Activated T-helper 1 cell treated with anti-CD3 and anti-CD28 coated beads, Interleukin-2, amount 50 U/mL, for 16 hours (primary cell): ENCODE measurements at places on chromosomes 7 and 10.
A peak's percentile ranks its signal among the peaks of the same experiment; 100 is the strongest.

GRCh38 chr7:157476654-157477549 lies 140.1 kb downstream of the DNAJB6 start:
- DNase-seq = no peak

GRCh38 chr10:69896606-69897231 lies 95.0 kb downstream of the COL13A1 start:
- DNase-seq = no peak

DNA sequence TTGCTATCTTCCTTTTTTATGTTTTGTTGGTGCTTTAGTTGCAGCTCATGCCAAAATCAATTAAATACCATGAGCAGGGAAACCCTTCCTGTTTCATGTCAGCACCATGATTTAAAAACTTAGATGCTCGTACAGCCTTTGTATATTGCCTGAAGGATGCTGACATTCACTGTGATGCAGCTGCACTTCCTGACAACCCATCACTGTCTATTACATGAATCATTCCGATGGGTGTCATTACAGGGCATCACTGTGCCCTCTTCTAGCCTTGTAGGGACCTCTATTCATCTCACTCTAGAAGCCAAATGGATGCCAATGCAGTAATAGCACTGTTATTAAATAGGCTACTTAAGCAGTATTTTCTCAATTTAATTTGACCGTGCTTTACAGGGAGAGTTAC lies 18.3 kb upstream of the ITGB1 start:
- DNase-seq = no peak

DNA sequence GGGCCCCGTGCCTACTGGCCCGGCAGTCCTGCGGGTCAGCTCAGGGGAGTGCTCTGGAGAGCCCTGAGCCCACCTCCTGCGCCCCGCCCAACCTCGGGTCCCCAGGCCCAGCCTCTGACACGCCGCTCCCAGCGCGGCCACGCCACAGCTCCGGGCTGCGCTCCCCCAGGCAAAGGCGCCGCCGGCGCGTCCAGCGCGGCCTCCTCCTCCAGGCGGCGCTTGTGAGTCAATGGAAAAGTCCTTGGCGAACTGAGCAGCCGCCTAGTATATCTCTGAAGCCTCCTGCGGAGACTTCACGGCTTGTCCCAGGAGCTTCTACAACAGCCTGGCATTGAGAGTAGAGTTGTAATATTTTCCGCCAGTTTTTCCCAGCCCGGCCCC lies 29.5 kb upstream of the BMS1 start:
- DNase-seq = peak; percentile 50

- no peak for DNase-seq
Observed at GRCh38 chr10:61896854-61897661, 4.4 kb upstream of the ARID5B start.

GRCh38 chr10:12351447-12351846 lies 2.1 kb downstream of the CAMK1D start:
- DNase-seq = no peak

- DNase-seq = no peak
Observed at GRCh38 chr10:17240616-17241015, 12.6 kb downstream of the VIM start.

GRCh38 chr10:80159166-80159873 lies 26.8 kb downstream of the PLAC9 start:
- no peak for DNase-seq

DNA sequence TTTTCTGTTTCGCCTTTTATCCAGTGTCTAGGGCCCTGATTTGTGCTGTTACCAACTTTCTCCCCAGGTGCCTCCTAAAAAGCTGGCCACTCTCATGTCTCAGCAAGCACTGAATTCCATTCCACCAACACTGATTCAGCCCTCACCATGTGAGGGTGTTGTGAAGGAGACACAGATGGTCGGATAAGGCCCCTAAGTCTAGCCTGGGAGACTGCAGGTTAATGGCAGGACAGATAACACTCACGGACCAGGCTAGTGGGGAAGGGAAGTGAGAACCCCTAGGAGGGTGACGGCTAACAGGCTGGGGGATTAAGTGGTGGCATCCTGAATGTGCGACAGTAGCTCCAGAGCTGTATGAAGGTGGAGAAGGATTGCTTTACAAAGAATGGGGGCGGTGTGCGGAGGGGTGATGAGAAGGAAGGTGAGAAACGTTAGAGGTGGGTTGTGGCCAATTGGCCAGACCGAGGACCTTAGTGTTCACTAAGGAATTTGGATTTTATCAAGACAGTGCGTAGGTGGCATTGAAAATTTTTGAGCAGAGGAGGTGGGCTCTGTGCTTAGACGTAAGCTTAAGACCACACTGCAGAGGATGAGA lies 3.8 kb upstream of the DUSP5 start:
- DNase-seq = no peak

- no peak for DNase-seq
Observed at GRCh38 chr10:52744057-52744805, 28.4 kb downstream of the MBL2 start.

DNA sequence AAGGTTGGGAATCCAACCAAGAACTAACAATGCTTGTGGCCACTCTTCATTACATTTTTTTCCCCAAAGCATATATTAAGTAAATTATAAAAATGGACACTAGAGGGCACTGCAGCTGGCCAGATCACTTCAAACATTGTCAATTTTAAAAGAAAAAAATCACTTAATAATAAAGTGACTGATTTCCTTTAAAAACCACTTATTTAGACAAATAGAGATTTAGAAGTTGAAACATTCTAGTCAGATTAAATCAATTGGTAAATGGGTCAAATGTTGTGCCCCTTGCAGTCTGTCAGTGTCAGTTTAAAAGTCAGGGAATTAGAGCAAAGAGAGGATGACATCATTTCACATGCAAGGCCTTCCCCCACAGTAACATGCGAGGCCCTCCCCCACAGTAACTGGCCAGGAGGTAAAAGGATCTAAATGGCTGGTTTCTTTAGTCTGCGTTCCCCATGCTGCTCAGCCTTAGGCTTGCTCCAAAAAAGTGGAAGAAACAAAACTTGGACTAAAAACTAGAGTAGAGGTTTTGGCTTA lies 177.9 kb downstream of the SKAP2 start:
- DNase-seq = no peak

DNA sequence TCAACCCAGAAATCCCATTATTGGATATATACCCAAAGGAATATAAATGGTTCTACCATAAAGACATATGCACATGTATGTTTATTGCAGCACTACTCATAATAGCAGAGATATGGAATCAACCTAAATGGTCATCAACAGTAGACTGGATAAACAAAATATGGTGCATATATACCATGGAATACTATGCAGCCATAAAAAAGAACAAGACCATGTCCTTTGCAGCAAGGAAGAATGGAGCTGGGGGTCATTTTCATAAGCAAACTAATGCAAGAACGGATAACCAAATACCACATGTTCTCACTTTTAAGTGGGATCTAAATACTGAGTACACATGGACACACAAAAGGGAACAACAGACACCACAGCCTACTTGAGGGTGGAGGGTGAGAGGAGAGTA lies 2.2 kb upstream of the AFAP1L2 start:
- DNase-seq = no peak

DNA sequence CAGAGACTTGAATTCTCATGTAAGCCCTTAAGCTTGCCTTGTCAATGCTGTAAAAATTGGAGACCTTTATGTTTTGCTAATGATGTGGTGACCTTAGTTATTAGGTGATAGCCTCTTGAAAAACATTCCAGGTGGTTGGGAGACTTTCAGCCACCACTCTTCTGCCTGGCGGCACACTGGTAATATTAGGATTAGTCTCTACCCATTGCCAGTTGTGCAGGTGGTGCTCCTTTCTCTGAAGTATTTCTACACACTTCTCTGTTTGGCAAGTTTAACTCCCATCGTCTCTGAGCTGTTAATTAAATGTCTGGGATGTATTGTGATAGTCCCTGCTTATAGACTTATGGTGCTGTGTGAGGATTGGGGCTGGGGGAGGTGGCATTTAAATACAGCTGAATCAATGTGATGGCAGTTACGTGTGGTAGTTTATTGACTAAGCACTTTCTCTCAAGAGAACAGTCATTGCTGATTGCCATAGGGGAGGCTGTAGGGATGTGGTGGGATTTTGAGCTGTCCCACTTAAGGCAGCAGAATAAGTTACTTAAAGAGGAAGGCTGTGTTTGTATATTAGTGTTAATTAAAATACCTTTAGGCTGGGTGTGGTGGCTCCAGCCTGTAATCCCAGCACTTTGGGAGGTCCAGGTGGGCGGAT lies 61.7 kb downstream of the DAGLB start:
- no peak for DNase-seq

DNA sequence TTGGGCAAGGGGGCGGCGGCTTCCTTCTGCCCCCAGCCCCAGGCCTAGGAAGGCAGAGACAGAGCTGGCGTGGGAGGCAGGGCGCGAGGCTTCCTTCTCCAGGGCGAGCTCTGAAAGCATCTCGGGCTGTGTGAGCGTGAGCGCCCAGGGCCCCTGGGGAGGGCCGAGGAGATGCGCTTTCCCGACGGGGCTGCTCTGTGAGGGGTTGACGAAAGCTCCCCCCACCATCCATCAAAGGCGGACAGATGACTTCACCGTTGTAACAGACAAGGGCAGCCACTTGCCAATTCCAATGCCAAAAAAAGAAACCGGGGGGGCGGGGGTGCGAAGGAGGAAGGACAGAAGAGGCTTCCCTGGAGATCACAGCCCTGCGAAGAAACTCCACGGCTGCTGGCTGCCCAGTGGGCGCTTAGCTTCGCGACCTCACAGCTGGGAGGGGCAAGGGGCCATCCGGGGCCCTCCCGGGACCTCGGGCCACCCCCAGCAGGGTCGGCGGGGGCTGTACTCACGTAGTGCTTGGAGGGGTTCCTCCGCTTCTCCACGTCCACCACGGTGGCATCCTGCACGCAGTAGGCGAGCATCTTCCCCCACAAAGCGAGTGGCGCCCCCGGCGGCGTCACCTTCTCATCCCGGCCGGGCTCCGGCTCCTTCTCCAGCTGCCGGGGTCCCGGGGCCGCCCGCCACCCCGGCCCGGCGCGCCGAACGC lies 537 bp downstream of the SH3PXD2A start:
- no peak for DNase-seq

GRCh38 chr7:50379082-50379481 lies 71.1 kb downstream of the FIGNL1 start:
- DNase-seq = no peak

GRCh38 chr7:11212080-11212711 lies 238.5 kb downstream of the PHF14 start:
- no peak for DNase-seq

DNA sequence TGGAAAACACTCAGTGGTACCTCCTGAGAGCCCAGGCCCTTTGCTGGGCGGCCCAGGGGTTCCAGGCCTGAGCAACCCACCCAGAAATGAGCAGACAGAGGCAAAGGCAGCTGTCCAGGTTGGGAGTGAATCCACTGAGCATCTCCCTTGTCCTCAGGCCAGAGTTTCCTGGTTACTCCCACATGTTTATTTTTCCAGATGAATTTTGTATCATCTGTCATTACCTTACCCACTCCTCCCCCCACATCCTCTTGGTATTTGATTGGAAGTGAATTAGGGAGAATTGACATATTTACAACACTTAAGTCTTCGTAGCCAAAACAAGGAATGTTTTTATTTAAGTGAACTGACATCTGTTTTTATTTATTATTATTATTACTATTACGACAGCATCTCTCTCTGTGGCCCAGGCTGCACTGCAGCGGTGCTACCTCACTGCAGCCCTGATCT lies 13.2 kb upstream of the LMBR1 start:
- no peak for DNase-seq

DNA sequence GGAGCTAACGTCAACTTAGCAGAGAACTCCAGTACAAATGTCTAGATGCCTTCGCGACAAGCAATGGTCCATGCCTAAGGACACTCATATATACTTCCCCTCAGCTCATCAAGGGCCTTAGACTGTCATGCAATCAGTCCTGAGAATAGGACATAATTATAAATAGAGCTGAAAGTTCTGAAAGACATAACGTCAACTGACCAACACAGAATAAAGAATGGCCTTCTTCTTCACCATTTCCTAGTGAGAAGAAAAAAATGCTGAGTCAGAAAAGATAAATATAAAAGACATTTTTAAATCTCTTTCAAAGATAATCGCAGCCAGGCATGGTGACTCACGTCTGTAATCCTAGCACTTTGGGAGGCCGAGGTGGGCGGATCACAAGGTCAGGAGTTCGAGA lies 83.2 kb downstream of the ARMH3 start:
- DNase-seq = no peak

GRCh38 chr10:51918884-51919325 lies 219.5 kb upstream of the CSTF2T start:
- no peak for DNase-seq

DNA sequence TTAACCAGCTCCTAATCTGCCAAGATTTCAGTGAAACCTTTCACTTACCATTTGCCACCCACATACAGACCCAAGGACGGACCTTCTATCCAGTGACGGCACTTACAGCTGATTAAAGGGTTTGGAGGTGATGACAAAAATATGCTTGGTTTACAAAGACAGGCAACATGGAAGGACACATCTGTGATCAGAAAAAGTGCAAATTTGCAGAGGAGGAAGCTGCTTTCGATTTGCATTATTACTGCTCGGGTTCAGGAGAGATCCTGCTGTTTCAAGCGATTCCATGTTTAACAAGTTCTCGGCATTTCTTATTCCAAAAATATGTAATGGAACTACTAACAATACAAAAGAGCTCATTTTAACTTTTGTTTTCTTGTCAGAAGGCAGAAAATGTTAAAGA lies 109.0 kb downstream of the JAZF1 start:
- no peak for DNase-seq

- DNase-seq = no peak
Observed at GRCh38 chr10:125041856-125042506, 100.1 kb downstream of the ZRANB1 start.
